ENCODE measurements at places on chromosomes 7 and 10. TPM values are rescaled to one million over a fixed set of nuclear protein-coding genes. Genes with fewer than 3 reads are reported as not detected.
A peak's percentile ranks its signal among the peaks of the same experiment; 100 is the strongest.

PHYHIPL gene
- 0.20 TPM for total RNA-seq

DNA sequence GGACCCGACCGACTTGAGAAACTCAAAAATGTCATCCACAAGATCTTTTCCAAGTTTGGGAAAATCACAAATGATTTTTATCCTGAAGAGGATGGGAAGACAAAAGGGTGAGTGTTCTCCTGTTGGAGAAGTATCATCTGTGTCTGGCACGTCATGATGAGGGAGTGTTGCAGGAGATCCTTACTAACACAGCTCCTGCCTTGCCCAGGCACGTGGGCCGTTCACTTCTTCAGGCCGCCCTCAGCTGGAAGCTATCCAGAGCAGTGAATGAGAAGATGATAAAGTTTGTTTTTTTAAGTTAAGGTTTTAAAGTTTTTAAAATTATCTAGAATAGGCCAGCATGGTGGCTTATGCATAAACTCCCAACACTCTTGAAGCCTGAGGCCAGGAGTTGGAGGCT is 6.2 kb downstream of the EIF3B start:
- DNase-seq, result no peak

RNF148 gene
- 1.6 TPM for total RNA-seq

DNA sequence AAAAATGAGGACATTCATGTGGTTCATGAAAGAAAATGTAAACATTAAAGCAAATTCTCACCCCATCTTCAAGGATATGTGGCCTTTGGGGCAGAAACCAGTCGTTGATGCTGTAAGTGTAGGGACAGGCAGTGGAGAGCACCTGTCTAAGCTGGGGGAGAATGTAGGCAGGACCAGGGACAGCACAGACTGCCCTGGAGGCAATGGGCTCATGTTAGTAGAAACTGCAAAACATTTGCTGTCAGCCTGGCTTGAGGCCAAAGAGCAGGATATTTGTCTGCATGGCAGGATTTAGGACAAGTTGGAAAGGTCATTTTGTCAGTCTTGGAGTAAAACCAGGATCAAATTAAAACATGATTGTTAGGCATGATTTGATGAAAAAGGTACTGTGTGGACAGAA is 211.6 kb upstream of the AGK start:
- no peak for DNase-seq

- no peak for DNase-seq
Measured at GRCh38 chr10:124826262-124826661, 24.6 kb downstream of the ABRAXAS2 start.

- peak; percentile 48 for DNase-seq
Measured at GRCh38 chr10:105063796-105064195, 422.7 kb downstream of the SORCS3 start.

GRCh38 chr7:130971297-130971696 is 237.3 kb upstream of the KLF14 start:
- no peak for DNase-seq

GRCh38 chr7:21359163-21359562 is 68.7 kb upstream of the SP4 start:
- no peak for DNase-seq

GRCh38 chr7:270351-270983 is 19.5 kb upstream of the FOXL3 start:
- DNase-seq, result no peak

DNA sequence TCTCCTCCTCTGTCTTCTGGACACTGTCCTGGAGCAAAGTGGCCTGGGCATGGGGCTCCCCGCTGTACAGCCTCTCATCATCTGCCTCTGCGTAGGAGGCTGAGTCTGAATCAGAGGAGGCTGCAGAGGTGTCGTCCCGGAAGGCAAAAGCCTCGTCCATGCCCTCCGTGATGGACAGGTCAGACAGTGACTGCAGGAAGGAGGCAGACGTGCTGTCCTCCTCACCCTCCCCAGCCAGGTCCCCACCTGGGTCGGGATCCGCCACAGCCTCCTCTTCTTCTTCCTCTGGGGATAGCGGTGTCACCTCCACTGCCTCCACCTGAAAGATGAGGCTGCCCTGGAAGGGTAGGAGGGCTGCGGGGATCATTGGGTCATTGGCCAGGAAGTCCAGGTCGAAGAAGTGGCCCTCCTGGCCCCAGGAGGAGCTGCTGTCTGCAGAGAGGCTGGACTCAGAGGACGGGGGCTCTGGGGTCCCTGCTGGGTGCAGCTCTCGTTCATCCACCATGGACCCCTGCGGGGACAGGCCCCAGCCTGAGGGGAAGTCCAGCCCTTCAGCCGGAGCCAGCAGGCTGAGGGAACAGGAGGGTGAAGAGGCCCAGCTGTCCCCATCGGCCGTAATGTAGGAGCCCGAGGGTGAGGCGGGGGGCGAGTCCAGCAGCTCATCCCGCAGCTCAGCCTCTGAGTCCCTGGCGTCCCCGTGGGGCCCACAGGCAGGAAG is 3.7 kb downstream of the NACAD start:
- no peak for DNase-seq

- no peak for DNase-seq
Measured at GRCh38 chr7:44891372-44891771, 6.0 kb upstream of the PURB start.

GRCh38 chr10:112524641-112525040 is 77.6 kb downstream of the VTI1A start:
- DNase-seq, result no peak

DNA sequence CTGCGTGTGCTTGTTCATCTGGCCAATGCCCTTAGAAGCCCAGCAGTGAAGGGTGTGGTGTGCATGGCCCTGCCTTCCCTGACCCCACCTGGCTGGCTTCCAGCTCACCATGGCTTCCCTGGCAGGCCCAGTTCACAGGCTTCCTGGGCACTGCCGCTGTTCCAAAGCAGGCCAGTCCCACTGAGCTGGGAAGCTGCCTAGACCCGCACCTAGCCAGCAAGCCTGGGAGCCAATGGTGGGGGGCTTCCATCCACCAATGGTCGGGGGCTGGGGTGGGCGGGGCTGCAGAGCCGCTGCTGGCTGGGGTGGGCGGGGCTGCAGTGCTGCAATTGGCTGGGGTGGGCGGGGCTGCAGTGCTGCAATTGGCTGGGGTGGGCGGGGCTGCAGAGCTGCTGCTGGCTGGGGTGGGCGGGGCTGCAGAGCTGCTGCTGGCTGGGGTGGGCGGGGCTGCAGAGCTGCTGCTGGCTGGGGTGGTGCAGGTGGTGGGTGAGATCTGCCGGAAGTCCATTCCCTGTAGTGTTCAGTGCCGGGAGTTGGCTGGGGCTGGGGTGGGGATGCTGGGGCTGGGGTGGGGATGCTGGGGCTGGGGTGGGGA is 12.4 kb downstream of the CALY start:
- DNase-seq, result peak; percentile 88

PLEKHS1 gene
- total RNA-seq, result 19.3 TPM

DNA sequence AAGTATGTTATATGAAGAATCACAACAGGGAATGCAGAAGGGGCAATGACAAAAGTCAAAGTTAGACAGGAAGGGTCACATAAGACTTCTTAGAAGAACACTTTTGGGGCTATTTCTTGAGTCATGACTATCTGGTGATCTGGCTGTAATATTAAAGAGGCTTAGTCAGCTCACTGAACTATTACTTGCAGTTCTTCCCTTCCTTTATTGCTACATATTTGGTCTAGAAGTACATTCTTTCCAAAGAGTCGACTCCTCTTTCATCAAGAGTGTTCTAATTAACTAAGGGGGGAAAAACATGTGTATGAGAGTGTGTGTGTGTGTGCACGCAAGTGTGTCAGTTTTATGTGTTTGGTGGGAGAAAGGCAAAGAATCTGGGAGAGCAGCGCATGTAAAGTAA is 247.3 kb upstream of the LRRTM3 start:
- no peak for DNase-seq

- DNase-seq, result no peak
Measured at GRCh38 chr7:108296911-108297310, 159.3 kb downstream of the NRCAM start.

DNA sequence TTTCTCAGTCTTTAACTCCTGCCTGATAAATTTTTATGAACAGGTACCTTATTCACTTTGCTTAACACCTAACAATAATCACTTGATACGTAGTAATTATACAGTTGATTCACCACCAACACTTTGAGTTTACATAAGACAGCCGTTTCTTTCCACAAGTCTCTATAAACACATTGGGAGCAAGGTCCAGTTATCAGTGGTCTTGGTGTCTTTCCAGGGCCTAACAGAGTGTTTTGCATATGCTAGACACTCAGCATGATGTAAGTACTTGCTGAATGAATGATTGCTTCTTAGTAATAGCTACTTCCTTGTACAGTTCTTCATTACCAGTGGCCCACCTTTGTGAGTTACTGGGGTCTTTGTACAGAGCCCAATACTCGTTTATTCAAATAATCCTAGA is 6.4 kb downstream of the CLDN12 start:
- no peak for DNase-seq

DNA sequence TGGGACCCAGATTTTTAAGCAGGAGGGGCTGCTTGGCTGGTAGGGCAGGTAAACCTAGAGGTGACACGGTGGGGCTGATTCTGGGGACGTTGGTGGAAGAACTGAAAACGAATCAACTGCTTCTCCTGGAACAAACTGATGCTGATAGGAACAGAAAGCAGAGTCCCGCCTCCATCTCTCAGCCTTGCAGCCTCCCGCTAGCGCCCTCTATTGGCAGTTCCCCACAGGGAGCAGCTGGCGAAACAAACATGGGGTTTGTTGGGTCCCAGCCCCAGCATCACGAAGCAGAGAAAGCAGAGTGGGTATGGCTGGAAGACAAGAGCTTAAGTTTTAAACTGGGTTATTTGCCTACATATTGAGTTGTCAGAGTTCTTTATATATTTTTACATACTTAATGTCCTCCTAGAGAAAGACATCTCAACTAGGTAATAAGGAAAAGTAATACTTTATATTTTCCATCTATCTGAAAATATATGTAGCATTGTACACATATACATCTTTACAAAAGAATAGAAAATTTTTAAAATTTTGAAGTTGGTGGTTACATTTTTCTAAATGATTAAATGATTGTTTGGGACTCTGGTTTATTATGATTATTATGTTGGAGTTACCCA is 42.3 kb upstream of the FOXI2 start:
- peak; percentile 46 for DNase-seq

DPCD gene
- total RNA-seq, result 12.3 TPM

GRCh38 chr7:150514748-150515222 is at the start of gene GIMAP7:
GIMAP7 (plus strand) TSS chr7:150514872; CDS start chr7:150519975, 5,103 bp downstream.
- peak; percentile 53 for DNase-seq

LIPN gene
- not detected for total RNA-seq

GRCh38 chr7:132403465-132404110 is 172.7 kb downstream of the PLXNA4 start:
- DNase-seq, result no peak

GRCh38 chr10:48842231-48842630 is 97.4 kb downstream of the LRRC18 start:
- DNase-seq, result no peak

CLDN12 gene
- total RNA-seq, result 55.4 TPM

GRCh38 chr10:101643546-101643945 is 51.4 kb downstream of the FBXW4 start:
- no peak for DNase-seq

DNA sequence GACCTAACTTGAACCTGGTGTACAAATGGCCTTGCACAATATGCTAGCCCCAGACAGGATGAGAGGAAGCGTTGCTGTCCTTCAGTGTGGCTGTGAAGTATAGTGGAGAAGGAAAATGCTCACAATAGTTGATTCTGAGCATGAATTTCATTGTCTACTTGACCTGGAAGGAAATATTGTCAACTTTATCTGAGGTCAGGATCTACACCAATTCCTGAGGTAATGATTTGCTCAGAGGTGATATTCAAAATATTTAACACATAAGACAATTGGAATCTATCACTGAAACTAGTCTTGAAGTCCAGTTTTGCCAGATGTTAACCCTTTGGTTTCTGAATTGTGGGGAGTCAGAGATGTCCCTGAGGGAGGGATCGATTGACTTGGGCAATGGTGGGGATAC is 20.9 kb upstream of the ICA1 start:
- no peak for DNase-seq

Measured in mucosa of descending colon (tissue), 3 donors.